ENCODE measurements at places on chromosomes 5 and 9.

DNA sequence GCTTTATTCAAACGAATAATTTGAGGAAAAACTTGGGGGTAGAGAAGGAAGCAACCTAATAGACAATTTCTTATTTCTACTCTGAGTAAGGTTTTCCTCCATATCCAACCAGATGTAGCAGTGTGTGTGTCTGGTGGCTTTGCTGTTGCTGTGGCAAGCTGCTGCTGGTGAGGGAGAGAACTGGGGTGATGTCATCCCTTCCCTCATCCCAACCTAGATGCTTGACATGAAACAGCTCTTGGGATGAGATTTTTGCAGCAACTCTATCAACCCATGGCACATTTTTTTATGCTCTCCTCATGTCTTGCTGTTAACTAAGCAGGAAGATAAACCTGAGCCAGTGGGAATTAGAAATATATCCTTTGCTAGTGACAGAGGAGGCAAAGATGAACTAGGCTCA is 135.8 kb downstream of the PCSK1 start:
- DNase-seq: peak; percentile 88

GRCh38 chr9:121283856-121284732 is 16.1 kb downstream of the GSN start:
- no peak for DNase-seq

DNA sequence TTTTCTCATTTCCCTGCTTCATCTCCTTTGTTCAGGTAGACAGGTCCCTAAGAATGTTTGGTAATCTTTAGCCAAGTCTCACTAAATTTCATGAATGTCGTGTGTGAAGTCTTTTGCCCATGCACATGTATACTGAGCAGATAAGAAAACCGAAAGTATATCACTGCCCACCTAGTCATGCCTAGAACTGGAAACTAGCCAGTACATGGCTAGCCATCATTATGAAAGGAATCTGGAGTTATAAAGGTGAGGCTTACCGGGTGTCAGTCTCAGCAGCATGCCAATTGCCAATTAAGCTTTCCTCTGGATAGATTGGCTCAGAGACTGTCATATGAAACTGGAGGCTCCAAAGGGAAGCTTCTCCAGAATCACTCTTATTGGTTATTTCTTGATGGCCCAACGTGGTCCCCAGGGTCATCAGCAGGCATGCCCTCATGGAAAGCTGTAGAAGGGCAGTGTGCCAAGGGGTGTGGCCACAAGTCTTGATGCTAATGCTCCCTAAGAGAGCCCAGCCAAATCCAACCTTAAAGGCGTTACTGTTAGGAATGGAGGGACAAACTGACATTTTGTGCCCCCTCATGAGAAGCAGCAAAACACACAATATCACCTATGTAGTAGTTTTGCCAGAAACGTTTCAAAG is 307.3 kb upstream of the PIK3R1 start:
- no peak for DNase-seq

- no peak for DNase-seq
Observed at GRCh38 chr5:21701317-21701716, 1151.8 kb downstream of the CDH12 start.

DNA sequence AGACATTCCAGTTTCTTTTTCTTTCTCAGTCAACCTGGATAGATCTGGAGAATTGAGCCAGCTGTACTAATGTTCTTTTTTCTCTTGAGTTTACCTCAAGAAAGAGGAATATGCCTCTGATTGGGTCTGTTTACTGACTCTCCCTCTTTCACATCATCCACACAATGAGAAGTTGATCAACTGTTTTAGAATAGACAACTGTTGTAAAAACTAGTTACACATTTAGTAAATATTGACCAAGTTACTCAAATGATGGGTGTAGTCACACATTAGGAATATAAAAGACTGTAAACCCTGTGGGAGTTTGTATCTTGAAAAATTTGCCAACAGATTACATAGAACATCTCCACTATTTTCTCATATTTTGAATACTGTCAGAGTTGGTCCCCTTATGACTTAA is 330.8 kb downstream of the FER start:
- no peak for DNase-seq

DNA sequence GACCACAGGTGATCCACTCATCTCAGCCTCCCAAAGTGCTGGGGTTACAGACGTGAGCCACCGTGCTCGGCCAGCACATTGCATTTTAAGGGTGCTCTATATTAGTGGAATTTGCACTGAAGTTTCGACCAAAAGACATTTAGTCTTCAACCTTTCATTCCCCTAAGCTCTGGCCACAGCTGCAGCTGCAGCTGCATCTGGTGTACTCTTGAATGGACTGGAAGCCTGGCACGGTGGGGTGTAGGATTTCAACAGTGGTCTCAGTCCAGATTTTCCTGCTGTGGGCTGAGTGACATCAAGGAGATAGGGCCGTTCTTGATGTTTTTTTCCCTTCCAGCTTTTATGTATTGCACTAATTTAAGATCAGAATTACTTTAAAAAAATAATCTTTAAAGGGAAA is 255.2 kb downstream of the PDZD2 start:
- DNase-seq: no peak

GRCh38 chr5:132385326-132386105 is 16.0 kb downstream of the SLC22A5 start:
- DNase-seq: no peak

- no peak for DNase-seq
Observed at GRCh38 chr9:75185585-75186170, 97.4 kb downstream of the OSTF1 start.

DNA sequence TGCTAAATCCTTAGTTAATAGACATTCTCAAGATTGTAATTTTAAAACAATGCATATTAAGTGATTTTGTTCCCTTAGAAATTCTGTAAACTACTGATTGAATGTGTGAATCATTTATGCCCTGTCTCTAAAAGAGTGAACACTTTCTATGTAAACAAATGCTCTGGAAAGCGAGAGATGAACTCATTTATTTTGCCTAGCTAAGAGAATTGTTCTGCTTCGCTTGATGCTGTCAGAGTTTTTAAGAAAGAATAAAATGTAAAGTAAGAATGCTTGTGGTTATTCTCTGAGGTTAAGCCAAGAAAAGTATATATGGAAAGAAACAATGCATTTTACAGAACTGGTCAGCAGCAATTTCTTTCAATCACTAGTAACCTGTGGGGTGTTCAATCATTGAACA is 347.4 kb upstream of the NUDT12 start:
- no peak for DNase-seq
